ENCODE measurements at places on chromosomes 7 and 10. TPM values are rescaled to one million over a fixed set of nuclear protein-coding genes. Genes with fewer than 3 reads are reported as not detected.

- DNase-seq, result no peak
These were observed 42.5 kb downstream of the DENND11 start for GRCh38 chr7:141659501-141659900.

DNA sequence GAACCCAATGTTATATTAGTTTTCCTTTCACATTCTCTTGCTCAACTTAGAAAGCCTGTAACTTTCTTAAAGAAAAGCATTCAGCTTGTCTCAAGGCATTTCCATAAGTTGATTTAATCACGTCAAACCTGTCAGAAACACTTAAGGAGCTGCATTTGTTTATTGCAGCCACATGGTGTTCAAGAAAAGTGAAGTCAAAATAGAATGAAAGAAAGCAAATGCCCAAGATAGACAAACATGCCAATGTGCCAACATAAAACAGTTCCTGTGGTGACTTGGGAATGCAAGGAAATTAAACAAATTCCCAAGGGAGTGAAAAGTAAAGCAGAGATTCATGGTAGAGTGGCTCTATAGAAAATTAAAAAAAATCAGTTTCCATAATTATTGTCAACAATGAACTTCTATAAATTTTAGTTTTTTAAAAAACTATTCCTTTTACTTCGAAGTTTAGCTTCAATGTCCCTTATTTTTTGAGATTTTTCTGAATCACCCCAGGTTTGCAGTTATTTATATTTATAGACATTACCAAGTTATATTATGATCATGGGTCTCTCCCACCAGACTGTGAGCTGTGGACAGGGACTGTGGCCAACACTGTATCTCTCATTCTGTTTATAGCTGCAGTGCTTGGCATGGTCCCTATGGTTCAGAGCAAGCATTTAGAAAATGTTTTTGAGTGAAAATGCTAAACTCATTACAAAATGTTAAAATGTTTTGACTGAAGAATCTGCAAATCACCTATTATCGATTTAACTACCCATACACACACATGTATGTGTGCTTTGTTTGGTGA is 887.4 kb downstream of the REEP3 start:
- DNase-seq, result no peak

DNA sequence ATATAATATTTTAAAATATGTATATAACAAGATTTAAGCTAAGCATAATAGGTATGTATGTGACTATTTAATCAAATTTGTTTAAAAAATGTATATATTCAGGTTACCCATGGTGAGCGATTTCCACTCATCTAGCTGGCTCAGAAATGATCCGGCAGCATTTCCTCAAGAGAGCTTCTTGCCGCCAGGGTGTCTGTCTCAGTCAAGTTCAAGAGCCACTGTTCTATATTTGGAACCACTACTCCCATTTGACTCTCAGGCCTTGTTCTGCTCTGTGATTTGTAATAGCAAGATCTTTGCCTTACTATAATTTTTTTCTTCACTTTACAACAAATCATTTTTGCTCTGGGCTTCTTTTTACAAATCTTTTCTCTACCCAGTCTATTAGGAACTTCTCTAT is 48.7 kb upstream of the CNTNAP2 start:
- no peak for DNase-seq

- no peak for DNase-seq
These were observed 26.2 kb downstream of the FAM171A1 start for GRCh38 chr10:15344876-15345285.

Gene GFRA1
- total RNA-seq, result 7.3 TPM

- no peak for DNase-seq
These were observed 820 bp upstream of the NRG3 start for GRCh38 chr10:81873932-81874816.

- DNase-seq, result no peak
These were observed 2.5 kb downstream of the FZD1 start for GRCh38 chr7:91266689-91267090.

- DNase-seq, result no peak
These were observed 56.2 kb upstream of the ABLIM1 start for GRCh38 chr10:114714281-114714741.

DNA sequence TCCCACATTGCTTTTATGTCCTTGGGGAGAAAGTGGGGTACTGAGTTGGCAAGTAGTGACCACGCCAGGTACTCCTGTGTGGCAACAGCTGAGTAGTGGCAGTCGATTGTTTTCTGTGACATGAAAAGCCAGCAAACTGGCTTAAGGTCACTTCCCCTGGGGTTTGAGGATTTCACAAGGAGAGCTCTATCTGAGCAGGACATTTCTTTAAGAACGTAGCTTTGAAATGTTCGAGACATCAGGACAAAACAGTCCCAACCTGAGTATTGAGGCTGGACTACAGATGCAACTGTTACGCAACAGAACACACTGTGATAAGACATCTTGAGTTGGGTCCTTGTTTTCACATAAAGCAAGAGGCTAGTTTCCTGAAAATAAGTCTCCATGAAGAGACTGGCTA is 146.7 kb upstream of the KLF14 start:
- DNase-seq, result no peak

GRCh38 chr7:159211540-159212182 is 67.0 kb upstream of the VIPR2 start:
- DNase-seq, result no peak

Gene TAC1
- total RNA-seq, result not detected

DNA sequence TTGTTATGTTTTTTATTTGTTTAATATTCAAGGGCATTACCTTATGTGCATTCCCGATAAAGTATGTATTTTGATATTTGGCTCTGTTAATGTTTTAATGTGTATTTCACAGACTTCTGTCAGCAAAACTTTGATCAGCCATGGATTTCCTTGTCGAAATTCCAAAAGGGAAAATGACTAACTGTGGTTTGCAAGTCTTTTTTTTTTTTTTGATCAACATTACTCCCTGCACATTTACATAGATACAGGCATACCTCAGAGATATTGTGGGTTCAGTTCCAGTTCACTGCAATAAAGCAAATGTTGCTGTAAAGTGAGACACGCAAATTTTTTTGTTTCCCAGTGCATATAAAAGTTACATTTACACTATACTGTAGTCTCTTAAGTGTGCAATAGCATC is 351.9 kb downstream of the CXCL12 start:
- no peak for DNase-seq

DNA sequence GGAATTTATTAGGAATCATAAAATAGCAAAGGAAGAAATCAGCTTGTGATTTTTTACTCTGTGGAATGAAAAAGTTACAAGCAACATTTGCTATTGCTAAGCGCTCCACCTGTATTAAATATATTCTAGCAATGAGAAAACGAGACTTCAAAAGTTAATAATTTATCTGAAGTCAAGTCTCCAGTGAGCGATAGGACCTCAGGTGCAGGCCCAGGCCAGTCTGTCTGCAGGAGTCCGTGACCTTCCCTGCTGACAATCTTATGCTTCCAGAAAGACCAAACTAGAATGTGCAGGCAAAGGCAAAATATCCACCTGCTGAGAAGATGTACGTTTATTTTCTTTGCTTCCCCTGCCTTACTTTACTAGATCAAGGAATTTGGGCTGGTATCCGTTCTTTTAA is 22.7 kb downstream of the MRC1 start:
- DNase-seq, result no peak

Data from Right ventricle myocardium inferior (tissue), 1 donor.